ENCODE measurements at places on chromosomes 4 and X.

DNA sequence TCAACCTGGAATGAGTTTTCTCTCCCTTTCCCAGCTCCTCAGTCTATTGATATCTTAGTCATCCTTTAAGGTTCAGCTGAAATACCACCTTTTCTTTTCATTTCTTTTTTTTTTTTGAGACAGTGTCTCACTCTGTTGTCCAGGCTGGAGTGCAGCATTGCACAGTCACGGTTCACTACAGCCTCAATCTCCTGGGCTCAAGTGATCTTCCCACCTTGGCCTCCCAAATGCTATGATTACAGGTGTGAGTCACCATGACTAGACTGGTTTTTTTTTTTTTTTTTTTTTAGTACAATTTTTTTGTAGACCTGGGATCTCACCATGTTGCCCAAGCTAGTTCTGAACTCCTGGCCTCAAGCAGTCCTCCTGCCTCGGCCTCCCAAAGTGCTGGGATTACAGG is 28.9 kb downstream of the AFF1 start:
- no peak for DNase-seq

- DNase-seq: no peak
Observed at GRCh38 chr4:76252271-76252653, 741 bp downstream of the FAM47E start.

DNA sequence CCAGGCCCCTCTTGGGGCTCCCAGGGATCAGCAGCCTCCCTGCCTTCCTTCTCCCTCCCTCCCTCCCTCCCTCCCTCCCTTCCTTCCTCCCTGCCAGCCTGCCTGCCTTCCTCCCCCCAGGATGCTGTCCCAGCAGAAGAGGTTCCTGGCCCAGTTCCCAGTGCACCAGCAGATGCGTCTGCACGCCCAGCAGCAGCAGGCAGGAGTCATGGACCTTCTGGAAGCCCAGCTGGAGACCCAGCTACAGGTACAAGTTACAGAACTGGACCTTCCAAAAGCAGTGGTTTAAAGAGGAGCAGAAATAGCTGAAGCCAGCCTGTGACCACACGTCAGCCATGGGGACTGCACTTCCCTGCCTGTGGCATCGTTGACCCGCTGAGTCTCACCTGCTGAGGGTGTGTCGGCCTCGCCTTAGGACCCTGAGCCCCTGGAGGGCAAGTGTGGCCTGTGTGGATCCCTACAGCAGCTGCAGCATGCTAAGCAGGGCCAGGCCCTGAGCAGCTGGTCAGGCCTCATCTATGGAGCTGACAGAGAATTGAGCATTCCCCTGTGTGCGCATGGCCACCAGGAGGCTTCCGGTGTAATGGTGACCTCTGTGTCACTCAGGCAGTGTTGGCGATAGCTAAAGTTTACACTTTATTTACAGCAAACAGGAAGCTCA is 84.7 kb downstream of the CRMP1 start:
- DNase-seq: no peak

- DNase-seq: no peak
Observed at GRCh38 chrX:77949840-77950239, 19.6 kb downstream of the PGAM4 start.

DNA sequence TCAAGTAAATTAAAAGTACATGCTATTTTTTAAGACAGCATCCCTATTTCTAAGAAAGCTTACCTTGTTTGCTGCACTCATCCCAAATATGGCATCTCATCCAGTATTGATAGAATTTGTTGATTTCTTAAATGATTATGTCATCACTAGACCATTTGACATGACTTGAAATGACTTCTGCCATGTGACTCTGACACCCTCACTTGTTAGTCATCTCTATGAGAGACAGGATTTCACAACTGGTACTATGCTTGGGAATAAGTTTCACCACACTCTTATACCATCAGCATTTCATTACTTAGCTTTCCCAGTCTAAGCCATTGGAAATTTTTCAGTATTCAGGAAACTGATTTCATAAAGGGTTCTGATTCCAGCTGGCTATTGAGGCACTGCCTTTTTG is 55.3 kb downstream of the TMPRSS11F start:
- DNase-seq: no peak

DNA sequence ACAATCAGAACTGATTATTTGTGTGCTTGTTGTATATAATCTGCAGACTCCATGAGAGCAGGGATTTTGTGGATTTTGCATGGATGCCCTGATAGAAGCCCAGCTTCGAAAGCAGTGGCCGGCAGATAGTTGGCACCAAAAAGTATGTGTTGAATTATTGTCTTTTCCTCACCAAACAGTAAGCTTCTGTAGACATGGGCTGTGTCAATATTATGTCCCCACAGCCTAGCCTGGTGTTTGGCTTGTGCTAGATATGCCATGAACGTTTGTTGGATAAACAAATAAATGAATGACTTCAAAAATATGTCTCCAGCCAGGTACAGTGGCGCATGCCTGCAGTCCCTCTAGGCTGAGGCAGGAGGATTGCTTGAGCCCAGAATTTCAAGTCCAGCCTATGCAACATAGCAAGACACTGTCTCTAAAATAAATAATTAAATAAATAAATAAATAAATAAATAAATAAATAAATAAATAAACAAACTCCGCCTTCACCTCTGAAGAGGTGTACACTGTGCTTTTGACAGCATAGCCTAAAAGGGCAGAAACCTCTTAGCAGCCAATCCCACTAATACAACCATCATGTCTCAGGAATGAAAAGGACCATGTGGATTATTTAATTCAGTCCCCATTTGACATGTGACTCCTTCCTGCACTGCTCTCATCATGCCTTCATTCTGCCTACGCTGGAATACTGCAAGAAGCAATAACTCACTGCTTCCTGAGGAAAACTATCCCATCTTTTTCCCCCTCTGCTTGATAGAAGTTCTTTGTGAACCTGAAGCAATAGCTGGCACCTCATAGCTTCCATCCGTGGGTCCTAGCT is 335.2 kb downstream of the FBXW7 start:
- no peak for DNase-seq

DNA sequence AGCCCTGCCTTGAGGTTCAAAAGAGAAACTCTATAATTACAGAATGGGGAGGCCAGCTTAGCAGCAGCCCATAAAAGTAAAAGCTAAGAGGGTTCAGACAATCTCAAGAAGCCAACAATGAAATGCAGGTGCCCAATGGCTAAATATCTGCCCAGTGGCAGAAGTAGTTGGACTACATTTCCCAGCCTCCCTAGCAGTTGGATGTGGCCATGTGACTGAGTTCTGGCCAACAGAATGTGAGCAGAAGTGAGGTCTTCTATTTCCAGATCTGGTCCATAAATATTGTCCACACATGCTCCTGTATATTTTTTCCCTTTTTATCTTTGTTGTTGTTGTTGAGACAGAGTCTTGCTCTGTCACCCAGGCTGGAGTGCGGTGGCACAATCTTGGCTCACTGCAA is 127.9 kb upstream of the NHS start:
- DNase-seq: no peak

GRCh38 chrX:24515447-24515846 is 50.4 kb downstream of the PDK3 start:
- no peak for DNase-seq

DNA sequence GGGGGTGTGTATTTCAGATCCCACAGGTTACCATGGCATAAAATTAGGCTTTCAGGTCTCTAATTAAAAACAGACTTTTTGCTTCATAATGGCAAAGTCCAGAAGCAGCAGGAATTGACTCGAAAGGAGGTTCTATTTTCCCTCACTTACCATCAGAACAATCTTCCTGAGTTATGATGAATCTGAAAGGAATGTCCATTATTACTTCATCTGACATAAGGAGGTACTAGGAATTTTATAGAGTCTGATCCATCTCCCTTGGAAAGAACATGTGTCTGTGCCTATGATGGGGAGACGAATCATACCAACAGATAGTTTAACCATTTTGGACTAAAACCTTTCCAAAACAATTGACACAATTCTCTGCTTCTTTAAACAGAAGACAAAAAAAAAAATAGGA is 206.3 kb upstream of the FGF13 start:
- no peak for DNase-seq

- no peak for DNase-seq
Observed at GRCh38 chr4:87838890-87839591, 6.3 kb downstream of the MEPE start.

DNA sequence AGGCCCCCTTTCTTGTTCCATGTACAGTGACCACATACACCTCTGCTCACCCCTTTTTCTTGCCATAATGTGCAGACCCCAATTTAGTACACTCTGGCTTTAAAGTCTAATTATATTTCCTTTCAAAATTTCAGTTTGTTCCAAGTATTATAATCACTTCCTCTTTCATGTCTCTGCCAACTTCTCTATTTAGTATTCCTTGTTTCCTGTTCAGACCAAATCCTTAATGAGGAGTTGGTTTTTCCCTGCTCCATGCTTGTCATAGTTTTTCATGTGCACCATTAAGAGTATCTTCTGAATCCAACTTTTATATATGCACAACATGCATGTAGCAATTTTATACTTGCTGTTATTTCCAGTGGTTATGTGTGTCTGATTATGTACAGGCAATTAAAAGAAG is 32.3 kb downstream of the USP53 start:
- no peak for DNase-seq

GRCh38 chr4:145351162-145351561 is 130.5 kb upstream of the SMAD1 start:
- no peak for DNase-seq

DNA sequence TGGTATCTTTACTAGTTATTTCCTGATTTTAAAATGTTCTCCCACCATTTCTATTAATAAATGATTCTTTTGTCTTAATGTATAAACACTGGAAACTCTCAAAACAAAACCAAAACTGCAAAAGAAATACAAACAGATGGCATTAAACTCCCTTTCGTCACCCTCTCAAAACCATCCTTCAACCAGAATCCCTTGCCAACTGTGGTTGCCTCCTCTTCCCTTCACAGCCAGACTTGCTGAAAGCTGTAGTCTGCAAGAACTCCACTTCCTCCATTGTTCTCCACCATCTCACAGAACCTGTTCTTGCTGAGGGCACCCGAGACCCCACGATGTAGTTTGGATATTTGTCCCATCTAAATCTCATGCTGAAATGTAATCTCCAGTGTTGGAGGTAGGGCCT is 96.5 kb downstream of the WWC2 start:
- DNase-seq: no peak

- DNase-seq: no peak
Observed at GRCh38 chr4:120709991-120710390, 212.5 kb downstream of the PRDM5 start.

DNA sequence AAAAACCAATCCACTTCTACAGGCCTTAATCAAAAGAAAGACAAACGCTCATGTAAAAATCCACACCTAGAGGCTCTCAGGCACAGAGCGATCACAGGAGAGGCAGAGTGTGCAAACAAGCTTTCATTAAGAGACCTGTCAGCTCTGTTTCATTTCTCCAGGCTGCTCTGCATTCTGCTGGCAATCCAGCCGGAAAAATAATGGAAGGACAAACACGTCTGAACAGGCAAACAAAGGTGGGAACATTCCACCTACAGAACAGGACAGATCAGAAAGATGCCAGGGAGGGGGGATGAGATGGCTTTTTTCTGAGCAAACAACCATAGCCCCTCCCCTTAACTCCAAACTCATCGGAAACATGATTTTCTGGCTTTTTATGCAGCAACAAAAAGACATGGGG is 9.7 kb downstream of the SOD3 start:
- DNase-seq: no peak

- no peak for DNase-seq
Observed at GRCh38 chr4:129371065-129371464, 275.1 kb downstream of the C4orf33 start.

- peak; percentile 63 for DNase-seq
Observed at GRCh38 chrX:53262918-53263394, 18.4 kb downstream of the IQSEC2 start.

DNA sequence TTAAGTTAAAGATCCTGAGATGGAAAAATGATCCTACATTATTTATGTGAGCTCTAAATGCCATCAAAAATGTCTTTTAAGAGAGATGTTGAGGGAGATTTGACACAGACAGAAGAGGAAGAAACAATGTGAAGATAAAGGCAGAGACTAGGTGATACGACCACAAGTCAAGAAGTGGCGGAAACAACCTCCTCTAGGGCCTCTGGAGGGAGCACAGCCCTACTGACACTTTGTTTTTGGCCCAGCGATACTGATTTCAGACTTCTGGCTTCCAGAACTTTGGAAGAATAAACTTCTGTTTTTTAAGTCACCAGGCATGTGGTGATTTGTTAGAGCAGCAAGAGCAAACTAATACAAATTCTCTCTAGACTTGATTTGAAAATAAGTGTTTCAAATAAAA is 1216.1 kb downstream of the FSTL5 start:
- DNase-seq: no peak

- DNase-seq: no peak
Observed at GRCh38 chr4:5654791-5655190, 53.6 kb downstream of the EVC2 start.

DNA sequence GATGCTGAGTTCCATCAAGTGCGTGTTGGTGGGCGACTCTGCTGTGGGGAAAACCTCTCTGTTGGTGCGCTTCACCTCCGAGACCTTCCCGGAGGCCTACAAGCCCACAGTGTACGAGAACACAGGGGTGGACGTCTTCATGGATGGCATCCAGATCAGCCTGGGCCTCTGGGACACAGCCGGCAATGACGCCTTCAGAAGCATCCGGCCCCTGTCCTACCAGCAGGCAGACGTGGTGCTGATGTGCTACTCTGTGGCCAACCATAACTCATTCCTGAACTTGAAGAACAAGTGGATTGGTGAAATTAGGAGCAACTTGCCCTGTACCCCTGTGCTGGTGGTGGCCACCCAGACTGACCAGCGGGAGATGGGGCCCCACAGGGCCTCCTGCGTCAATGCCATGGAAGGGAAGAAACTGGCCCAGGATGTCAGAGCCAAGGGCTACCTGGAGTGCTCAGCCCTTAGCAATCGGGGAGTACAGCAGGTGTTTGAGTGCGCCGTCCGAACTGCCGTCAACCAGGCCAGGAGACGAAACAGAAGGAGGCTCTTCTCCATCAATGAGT is 46.6 kb downstream of the RHOH start:
- peak; percentile 79 for DNase-seq

DNA sequence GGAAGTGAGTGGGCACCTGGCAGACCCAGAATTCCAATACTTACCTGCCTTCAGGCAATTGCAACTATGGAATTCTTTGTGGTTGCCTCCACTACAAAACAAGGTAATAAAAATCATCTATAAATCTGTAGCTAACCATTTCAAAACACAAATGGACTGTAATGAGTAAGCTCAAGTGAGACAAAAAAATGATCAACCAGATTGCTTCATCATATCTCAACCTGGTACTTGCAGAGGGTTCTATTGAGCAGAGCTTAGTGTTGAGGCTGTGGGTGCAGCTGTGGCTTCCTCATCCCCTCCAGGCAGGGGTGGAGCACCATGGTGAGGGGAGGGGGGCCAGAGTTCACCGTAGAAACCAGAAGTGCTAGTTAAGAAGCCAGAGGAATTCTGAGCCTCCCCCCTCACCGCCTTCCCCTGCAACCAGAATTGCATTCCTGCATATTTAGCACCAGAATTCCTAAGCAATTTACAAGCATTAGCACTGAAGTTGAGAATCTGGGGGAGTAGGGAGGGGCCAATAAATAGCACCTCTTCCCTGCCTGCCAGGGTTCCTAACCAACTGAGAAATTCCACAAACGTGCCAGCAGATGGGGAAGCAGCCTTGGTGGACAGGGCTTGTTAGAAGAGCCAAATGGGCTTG is 11.5 kb downstream of the CTAG1A start:
- peak; percentile 43 for DNase-seq
